ENCODE measurements at places on chromosomes 7 and 10.

- no peak for DNase-seq
Measured at GRCh38 chr10:116403740-116404250, 23.9 kb upstream of the PNLIPRP3 start.

- DNase-seq = no peak
Measured at GRCh38 chr10:76974017-76974691, 663.5 kb downstream of the KCNMA1 start.

GRCh38 chr10:132001238-132001972 lies 19.7 kb upstream of the BNIP3 start:
- DNase-seq = peak; percentile 36

DNA sequence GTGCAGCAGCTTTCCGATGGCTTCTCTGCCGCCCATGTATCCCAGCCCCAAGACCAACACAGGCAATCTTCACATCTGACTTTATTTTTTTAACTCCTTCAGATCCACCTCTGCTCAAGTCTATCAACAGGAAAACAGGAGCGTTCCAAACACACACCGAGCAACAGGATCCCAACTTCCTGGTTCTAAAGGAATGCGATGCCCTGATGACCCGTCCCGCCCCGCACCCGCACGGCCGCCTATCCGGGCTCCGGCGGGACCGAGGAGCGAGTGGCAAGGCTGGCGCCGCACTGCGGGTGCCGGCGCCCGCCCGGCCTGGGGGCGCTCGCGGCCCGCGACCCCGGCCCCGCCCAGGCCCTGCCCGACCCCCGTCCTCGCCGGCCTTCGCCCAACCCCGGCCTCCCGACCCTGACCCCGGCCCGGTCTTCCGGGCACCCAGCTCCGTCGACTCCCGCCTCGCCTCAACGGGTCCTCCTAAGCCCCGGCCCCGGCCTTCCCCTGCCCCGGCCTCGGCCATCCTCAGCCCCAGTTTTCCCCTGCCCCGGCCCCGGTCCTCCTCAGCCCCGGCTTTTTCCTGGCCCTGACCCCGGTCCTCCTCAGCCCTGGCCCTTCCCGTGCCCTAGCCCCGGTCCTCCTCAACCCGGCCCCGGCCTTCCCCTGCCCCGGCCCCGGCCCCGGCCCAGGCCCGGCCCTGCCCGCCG lies 730 bp downstream of the LARP4B start:
- DNase-seq = peak; percentile 64

DNA sequence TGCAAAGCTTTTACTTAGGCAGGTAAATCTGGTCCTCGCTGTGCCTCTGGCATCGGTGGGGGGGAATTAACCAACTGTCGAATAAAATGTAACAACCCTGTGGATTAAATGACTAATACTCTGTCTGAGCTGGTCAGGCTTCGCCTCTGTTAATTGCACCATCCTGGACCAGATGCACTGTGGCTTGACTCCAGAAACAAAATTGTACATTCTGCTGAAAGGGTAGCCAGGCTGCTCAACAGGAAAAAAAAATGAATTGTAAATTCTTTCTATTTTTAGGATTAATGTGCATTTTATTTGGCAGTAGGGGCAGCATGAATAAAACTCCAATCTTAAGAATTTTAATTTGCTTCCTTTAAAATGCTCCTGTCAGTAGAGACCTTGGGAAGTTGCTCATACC lies 389.4 kb downstream of the SORCS1 start:
- DNase-seq = no peak

- no peak for DNase-seq
Measured at GRCh38 chr10:35463878-35464277, 127.6 kb downstream of the CCNY start.

- peak; percentile 90 for DNase-seq
Measured at GRCh38 chr7:2248984-2249694, 7.1 kb downstream of the NUDT1 start.

GRCh38 chr7:127995156-127995880 lies 35.9 kb downstream of the LRRC4 start:
- no peak for DNase-seq

GRCh38 chr10:30598105-30598776 lies 31.3 kb downstream of the LYZL2 start:
- no peak for DNase-seq

DNA sequence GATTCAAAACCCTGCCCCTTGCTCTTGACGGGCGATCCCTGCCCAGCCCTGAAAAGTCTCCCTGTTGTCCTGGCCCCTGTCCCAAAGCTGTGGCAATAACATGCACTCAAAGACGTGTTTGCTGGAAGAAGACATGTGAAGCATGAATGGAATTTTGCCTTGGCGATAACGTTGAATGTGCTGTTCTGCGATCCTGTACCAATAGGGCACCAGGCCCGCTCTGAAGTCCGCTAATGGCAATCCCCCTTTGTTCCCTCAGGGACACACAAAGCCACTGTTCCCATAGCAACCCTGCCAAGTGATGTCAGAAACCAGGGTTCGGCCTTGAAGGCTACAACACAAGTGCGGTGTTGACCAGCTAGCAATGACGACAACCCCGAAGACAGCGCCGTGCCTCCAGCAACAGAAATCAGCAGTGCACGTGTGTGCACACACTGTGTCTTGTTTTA lies 284.6 kb downstream of the KLF6 start:
- DNase-seq = no peak

DNA sequence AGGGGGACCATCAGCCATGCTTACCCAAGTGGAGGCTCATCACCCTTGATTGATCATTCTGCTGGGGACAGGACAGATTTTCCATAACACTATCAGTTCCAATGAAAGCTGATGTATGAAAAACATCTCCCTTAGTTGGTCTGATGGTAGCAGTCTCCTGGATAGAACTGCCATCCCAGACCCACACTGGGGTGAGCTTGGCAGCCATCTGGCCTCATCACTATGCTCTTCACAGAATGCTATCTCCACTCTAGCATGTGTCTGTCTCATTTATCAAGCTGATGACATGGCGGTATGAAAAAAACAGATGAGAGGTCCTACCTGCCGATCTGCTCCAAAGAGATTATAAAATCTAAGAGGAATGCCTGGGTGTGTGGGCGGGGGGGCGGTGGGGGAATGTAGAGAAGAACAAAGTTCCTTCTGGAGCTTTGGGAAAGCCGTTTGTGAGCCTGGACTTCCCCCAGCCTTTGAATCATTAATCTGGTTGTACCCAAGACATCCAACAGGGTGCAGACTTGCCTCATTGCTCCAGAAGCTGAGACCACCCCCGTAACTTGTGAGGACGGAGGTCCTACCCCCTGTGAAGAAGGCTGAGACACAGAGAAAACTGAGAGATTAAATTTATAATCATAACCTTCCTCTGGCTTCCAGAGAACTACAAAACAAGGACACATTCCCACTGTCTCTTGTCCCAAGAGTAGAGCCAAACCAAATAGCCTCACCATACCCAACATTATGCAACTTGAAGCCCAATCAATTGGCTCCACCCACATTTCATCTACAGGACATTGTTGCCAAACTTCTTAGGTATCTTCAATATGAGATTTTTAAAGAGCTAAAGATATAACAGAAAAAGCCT lies 340.8 kb downstream of the KCNMA1 start:
- peak; percentile 50 for DNase-seq

GRCh38 chr7:99392659-99393354 lies 15.6 kb downstream of the PDAP1 start:
- DNase-seq = no peak

DNA sequence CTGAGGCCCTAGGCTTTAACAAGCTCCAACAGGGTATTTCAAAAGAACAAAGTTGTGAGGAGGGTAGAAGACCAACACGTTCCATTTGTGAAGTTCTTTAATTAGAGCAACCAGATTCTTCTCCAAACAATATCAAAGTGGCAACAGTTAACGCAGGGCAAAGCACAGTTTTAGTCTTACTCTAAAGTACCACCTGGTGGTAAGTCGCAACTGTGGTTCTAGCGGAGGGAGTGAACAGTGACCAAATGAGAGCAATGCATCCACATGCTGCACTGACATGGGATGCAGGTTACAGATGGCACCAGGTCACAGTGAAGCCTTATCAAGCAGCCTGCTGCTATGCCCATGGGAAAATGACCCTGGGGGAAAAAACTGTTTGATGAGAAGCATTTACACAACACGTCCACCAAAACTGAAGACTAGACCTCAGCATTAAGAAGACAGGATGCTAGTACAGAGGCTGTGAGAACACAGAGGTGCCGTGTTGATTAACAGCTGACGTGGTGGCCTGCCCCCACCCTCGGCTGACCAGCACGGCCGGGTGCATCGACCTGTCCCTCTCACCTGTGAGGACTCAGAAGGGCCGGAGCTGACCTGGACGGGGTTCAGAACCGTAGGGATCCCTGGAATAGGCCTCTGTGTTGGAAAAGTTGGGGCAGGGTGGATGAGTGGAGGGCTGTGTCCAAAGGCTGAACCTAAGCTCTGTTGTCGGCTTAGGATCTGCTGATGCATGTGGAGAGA lies 211.2 kb downstream of the GLI3 start:
- DNase-seq = no peak

- no peak for DNase-seq
Measured at GRCh38 chr7:43823941-43824340, 45.4 kb downstream of the MRPS24 start.

GRCh38 chr7:24740871-24741270 lies 16.4 kb downstream of the GSDME start:
- no peak for DNase-seq

DNA sequence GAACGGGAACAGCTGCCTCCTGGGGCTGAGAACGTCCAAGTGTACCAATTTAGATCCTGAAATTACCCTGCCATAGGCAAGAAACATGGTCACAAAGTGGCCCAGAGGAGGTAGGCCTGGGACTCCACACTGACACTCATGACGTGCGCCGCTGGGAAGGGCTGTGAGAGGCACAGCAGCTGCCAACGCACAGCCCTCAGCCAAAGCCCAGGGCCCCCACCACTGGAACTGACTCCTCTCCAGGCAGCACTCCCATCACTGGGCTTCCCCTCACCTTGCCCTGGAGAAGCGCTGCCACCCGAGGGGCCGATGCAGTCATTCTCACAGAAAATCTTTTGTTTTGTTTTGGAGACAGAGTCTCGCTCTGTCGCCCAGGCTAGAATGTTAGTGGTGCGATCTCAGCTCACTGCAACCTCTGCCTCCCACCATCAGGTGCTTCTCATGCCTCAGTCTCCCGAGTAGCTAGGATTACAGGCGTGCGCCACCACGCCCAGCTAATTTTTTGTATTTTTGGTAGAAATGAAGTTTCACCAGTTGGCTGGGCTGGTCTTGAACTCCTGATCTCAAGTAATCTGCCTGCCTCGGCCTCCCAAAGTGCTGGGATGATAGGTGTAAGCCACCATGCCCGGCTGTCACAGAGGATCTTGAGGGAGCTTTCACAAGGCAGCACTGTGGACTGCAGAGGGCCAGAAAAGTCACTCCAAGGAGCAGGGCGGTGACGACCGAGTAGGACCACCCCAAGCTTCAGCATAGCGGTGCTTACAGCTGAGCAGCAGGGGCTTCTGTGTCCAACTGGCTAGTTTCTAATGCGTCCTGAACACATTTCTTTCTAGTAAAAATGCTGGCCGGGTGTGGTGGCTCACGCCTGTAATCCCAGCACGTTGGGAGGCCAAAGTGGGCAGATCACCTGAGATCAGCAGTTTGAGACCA lies 13.5 kb downstream of the GUSB start:
- DNase-seq = no peak

GRCh38 chr7:69608049-69608448 lies 9.8 kb downstream of the AUTS2 start:
- no peak for DNase-seq

- DNase-seq = peak; percentile 11
Measured at GRCh38 chr7:115183431-115184057, 261.6 kb downstream of the MDFIC start.

GRCh38 chr7:85215098-85215497 lies 28.2 kb upstream of the SEMA3D start:
- no peak for DNase-seq

- no peak for DNase-seq
Measured at GRCh38 chr7:144481833-144482232, 78.3 kb upstream of the NOBOX start.

GRCh38 chr10:48589266-48589665 lies 15.6 kb downstream of the ARHGAP22 start:
- DNase-seq = no peak

DNA sequence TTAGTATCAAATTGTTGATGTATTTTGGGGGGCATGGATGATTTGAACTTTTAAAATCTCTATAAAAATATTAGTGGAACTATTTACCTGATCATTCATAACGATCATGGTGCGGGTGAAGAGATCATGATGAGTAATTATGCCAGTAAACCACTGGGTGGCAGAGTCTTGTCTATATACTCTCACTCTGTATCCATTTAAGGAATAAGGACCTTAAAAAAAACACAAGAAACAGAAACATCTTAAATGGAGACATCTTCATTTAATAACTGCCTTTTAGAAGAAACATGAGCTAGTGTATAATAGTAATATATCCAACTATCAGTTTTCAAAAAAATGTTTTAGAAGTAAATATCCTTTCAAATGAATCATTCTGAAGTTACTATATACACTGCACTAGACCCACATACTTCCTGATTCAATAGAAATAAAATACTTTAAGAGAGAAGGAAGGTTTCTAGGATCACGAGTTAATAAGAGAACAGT lies 84.0 kb downstream of the NRBF2 start:
- DNase-seq = peak; percentile 80

- no peak for DNase-seq
Measured at GRCh38 chr7:11758627-11759111, 73.3 kb downstream of the THSD7A start.

- DNase-seq = no peak
Measured at GRCh38 chr10:60818134-60818770, 40.0 kb downstream of the CDK1 start.

- no peak for DNase-seq
Measured at GRCh38 chr10:123717336-123717735, 51.2 kb downstream of the GPR26 start.

- DNase-seq = no peak
Measured at GRCh38 chr7:52749880-52750279, 285.6 kb upstream of the POM121L12 start.

DNA sequence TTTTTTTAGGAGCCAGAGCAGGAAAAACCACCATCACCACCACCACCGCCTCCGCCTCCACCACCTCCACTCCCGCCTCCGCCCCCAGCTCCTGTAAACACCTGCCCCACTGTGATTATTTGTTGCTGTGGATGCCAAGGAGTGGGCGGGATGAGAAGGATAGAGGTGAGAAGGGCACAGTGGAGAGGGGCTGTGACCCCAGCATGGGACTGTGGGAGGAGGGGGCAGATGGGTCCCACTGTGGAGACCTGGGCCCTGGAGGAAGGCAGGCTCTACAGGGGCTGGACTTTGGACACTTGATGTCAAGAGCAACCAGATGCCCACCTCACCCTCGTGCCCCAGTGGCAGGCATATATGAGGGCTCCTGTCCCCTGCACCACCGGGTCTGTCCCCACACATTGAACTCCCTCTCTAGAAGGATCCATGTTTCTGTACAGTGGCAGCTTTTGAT lies 24.7 kb downstream of the ANTXRL start:
- DNase-seq = no peak

GRCh38 chr10:1886039-1886438 lies 148.7 kb upstream of the ADARB2 start:
- DNase-seq = no peak

GRCh38 chr7:44534501-44534900 lies 6.6 kb downstream of the NPC1L1 start:
- DNase-seq = peak; percentile 73

GRCh38 chr7:8177109-8177933 lies 84.6 kb downstream of the ICA1 start:
- DNase-seq = no peak

GRCh38 chr10:61463035-61463909 lies 10.1 kb upstream of the TMEM26 start:
- no peak for DNase-seq

- peak; percentile 95 for DNase-seq
Measured at GRCh38 chr7:26151953-26152781, at the start of gene NFE2L3. Gene NFE2L3 (plus strand): TSS chr7:26152198. CDS start chr7:26152499, 301 bp downstream.

Data from ACHN (cell line).